ENCODE measurements at places on chromosomes 11 and 22.

DNA sequence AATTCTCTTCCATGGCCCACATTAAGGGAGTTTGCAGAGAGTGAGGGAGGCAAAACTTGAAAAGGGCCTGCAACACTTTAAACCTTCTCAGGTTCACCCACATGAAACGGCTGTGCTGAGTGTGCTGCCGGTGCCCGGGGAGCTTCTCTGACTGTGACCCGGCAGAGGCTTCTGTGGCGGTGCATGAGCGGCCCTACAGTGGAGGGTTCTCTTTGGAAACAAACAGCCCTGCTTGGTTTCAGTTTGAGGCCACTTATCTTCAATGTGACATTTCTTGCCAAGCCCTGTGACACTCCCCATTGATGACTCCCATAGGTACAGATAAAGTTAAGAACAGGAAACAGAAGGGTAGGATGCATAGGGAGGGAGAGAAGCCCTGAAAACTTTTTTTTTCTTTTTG lies 31.8 kb downstream of the FAM118A start:
- no peak for DNase-seq

- no peak for DNase-seq
Measured at GRCh38 chr11:77249427-77249826, 52.1 kb downstream of the GDPD4 start.

- no peak for DNase-seq
Measured at GRCh38 chr11:23569547-23569946, 709.3 kb upstream of the CCDC179 start.

- DNase-seq = no peak
Measured at GRCh38 chr11:71247551-71248250, 4.7 kb downstream of the SHANK2 start.

GRCh38 chr11:3610846-3611245 lies 30.9 kb downstream of the ART5 start:
- no peak for DNase-seq

DNA sequence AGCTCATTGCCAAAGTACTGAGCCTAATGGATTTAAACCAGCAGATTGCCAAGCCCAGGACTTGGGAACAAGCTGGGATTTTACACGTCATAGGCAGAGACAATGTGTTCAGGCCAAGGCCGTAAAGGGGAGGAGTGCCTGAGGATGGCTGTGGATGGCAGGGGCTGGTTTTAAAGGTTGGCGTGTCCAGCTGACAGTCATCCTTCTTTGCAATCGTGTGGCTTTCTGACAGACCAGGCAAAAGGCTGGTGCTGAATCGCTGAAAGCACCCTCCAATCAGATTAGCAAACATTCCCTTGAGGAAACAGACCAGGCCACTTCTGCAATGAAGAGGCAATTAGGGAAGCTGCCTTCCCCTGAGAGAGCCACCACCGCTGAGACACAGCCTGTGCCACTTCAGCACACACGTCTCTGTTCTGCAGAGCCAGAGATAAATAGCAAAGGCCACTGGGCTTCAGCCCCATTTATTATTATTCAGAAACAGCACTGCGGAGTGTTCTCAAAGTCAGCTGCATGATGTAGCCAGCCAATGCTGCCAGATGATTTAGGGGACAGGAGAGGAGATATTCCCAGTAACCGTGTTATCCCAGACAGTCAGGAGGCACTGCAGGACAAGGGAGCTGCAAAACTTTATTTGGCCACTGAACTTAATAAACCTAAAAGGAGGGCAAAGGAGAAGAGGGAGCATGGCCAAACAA lies 54.2 kb upstream of the CSNK2A3 start:
- DNase-seq = no peak

DNA sequence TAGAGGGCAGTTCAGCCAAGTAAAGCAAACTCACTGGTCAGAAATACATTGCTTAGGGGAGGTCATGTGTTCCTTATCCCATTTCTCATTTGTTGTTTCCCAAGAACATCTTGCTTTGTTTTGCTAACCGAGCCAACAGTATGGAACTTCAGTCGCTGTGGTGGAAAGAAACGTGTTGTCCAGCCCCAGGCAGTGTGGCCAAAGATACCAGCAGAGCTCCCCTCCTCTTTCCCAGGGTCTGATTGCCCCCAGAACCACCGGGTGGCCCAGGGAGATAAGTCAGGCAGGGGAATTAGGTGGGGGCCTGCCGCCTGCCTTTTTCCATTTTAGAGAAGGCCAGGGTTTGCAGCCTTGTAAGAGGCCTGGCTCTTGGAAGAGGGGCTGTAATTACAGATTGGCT lies 98.7 kb upstream of the CRYBB3 start:
- no peak for DNase-seq

DNA sequence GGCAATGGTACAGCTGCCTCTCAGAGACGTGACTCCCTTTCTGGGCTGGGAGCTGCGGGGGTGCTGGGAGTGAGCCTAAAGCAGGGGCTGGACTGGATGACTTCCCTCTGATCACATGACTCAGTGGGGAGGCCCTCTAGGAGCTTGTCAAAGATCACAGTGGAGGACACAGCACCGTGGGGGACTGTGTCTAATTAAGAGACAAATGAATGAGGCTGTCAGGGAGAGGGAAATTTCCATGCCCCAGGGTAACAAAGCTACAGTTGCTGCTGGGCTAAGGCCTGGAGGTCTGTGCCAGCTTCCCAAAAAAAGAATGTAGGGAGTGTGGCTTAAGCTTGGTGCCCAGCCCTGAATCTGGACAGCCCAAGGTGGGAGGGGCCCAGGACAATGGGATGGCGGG lies 262.8 kb upstream of the PLET1 start:
- DNase-seq = no peak

DNA sequence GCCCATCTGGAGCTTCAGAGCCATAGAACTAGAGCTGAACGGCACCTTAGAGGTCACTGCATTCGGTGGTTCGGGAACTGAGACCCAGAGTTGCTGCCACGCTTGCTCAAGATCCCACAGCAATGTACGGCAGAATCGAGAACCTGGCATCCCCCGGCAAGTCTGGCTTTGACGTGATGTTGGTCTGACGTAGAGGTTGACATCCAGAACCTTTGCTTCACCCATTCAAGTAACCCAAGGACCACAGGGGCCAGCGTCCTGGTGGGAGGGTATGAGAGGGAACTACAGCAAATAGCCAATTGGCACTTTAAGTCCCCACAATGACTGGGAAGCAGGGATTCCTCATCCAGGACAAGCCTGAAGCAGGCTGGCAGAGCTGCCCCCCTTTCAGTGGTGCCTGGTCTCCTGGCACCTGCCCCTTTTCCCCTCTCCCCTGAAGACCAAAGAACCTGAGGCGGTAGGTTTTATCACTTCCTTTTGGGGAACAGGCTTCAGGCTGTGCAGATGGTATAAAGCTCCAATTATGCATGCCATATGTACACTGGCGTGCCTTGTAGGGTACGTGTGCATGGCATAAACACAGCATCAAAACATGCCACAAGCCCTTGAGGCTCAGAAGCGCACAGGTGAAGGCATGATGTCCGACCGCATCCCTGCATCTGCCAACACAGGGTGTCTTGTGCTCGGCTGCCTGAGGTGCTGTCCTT lies 15.3 kb upstream of the TEF start:
- DNase-seq = no peak

DNA sequence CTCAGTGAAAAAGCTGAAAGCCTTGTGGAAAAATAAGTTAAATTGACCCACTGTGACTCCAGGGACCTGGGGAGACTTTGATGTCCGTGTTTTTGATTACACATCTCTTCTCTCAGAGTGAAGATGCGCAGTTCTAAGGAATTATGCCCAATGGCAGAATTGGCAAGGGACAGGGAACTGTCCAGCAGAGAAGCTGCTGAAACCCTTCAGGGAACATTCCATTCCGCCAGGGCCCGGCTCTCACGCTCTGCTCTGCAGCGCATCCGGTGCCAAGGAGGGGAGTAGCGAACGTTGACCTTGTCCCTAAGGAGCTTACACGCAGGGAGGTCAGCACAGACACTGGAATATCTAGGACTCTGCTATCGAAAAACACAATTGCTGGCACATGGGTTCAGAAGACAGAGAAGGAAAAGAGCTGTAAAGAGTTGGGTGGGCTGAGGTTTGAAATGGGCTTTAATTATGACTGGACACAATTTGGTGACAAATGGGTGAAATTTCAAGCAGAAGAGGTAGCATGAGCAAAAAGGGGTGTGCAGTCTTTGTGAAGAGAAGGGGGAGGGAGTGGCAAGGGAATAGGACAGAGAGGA lies 64.5 kb upstream of the B3GAT1 start:
- DNase-seq = no peak

DNA sequence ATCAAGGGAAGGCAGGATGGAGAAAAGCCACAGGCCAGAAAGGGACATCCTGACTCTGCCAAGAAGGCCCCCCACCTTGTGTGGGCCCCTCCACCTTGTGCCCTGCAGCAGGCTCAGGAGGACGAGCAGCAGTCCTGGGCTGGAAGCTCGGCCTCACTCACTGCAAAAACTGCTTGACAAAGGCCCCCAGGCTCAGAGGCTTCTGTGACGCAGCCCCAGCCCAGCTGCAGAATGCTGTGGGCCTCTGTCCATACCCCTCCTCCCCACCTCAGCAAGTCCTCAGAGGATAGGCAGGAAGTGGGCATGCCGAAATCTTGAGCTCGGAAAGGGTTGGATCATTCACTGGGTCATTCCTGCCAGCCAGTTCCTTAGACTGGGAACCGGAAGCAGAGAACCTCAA lies 61.9 kb downstream of the NRXN2 start:
- no peak for DNase-seq

DNA sequence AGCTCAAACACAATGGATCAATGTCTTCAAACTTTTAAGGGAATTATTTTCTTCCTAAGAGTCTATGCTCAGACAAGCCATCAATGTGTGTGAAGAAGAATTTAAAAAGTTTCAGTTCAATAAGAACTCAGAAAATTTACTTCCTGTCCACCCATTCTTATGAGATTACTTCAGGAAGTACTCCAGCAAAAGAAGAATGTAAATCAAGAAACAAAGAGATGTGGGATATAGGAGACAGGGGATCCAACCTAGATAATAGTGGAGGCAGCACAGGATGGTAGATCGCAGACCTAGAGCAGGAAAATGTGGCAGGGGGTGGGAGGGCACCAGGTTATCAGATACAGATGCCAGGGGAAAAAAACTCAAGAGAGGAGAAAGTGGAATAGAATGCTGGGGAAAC lies 170.6 kb downstream of the MPPED1 start:
- DNase-seq = no peak

GRCh38 chr11:86140334-86140990 lies 71.6 kb upstream of the PICALM start:
- no peak for DNase-seq

- DNase-seq = no peak
Measured at GRCh38 chr11:134644476-134645456, 232.7 kb upstream of the B3GAT1 start.

Measured in activated T-helper 1 cell treated with anti-CD3 and anti-CD28 coated beads, Interleukin-2, amount 50 U/mL, for 16 hours (primary cell).